Fibroblast of skin of right biceps (primary cell): ENCODE measurements at places on chromosomes 13 and 19.

DNA sequence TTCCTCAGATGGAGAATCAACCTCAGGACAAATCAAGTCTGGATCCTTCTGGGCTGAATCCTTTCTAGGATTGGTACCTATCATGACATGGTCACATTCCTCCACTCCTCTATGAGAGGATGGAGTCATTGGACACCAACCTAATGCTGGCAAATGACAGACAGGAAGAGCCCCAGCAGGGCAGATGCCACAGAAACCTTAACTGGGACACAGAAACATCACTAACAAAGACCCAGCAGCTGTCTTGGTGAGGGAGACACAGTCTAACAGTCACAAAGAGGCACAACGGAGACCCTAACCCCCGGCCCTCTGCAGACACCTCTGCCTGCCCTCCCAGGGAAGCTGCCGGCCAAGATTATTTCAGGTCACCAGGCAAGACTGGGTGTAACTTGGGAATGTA is 2.1 kb downstream of the ANKRD27 start:
- DNase-seq = no peak

DNA sequence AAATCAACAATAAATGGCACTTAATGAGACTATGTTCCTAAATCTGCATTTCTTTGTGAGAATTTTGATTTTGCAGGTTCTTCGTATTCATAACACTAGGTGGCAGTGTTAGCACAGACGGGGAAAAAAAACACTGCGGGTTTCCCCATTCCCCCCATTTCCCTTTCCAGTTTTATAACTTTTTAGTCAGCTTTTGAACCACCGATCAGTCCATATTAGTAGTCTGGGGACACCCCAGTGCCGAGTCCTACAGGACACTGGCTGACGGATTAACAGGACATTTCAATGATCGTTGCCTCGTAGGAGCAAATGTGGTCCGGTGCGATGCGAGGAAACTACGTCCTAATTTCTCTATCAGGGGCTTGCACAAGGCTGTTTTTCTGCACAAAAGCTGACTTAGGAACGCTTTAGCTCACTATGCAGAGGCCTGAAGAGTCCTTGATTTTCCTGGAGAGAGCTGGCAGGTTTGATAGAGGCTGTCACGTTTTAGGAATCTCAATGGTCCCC is 234.3 kb downstream of the LMO7 start:
- peak; percentile 22 for DNase-seq

DNA sequence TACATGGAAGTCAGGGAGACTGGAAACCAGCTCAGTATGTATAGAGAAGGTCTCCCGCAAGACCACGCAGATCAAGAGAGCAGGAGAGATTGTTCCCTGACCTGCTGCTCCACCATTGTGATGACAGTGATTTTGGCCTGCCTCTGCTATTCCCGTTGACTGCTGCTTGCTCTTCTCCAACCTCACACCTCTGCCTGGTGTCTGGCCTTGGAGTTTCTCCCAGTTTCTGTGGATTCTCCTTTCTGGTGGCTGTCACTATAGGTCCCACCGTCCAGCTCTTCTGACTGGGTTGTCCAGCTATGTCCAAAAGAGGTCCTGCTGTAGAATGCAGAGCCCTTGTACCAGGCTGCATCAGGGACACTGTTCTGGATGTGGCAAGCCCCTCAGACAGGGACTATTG is 171.7 kb downstream of the DNAJC15 start:
- DNase-seq = no peak

GRCh38 chr13:29509999-29510589 is 85.4 kb downstream of the SLC7A1 start:
- DNase-seq = peak; percentile 64

DNA sequence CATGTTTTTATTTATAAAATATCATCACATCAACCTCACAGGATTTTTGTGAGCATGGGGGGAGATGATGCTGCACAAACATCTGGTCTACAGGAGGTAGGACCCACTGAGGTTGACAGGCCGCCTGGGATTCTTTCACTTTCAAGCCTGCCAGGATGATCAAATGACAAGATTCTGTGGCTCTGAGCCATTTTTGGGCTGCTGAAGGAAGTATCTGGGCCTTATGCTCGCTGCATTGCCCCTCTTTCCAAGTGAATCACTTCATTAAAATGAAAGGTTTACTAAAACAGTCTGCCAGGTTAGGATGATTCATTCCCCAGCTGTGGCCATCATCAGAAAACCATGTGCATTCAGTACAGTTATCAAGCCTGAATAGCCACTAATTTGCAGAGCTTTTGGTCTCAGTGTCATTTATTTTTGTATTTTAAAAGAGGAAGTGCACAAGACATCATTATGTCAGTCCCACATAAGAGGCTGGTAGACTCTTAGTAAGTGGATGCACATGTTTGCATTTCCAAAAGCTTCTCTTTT is 34.4 kb downstream of the STARD13 start:
- DNase-seq = peak; percentile 98

GRCh38 chr13:112819816-112820215 is 130.0 kb downstream of the ATP11A start:
- DNase-seq = no peak

DNA sequence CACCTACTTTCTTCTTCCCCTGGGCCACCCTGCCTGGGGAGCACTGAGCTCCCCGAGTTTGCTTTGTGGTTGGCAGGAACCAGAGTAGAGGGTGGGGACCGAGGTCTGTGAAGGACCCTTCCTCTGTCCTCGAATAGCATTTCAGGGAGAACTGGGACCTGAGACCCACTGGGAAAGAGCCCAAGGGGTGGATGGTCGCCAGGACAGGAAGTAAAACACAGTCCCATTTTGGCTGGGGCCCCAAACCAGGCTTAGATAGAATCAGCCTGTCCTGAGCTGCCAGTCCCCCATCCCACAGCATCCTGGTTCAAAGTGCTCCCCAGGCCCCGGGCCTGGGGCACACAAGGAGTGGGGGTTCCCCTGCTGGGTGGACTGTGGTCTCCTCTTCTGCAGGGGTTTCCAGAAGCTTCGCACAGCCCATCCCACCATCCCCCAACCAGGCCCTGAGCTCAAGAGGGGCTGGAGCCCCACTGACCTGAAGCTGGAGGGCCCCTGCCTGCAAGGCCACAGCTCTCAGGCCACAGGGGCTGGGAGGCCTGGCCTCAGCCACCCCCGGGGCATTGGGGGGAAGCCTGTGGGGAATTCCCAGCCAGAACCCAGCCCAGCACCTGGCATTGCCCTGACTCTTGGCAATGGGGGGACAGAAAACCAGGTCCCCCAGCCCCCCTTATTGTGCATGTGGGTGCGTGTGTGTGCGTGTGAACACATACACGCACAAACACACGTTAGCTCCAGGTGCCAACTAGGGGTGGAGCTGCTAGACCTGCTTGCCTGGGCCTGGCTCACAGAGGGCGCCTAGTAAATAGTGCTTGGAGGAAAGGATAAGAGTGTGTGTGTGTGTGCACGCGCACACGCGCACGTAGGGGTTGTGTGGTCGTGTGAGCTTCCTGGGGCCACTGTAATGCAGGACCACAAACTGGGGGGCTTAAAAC is 995 bp upstream of the MKNK2 start:
- no peak for DNase-seq

GRCh38 chr19:56547535-56547934 is 8.8 kb downstream of the ZFP28 start:
- DNase-seq = no peak

DNA sequence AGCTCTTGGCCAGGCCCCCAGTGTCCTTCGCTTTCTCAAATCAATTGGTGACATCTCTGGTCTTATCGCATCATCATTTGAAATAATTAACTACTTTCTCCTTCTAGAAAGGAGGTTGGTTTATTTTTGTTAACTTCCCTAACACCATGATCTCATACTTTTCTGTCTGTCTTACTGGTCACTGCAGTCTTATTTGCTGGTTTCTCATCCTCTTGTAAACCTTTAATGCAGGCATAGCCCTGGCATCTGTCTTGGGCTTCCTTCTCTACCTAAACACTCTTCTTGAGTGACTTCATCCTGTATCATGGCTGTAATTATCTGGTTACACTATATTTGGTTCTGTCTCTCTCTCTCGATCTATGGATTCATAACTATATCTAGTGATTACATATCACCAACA is 152.8 kb downstream of the CYSLTR2 start:
- no peak for DNase-seq

- no peak for DNase-seq
These were observed 117.7 kb downstream of the KCNRG start for GRCh38 chr13:50132904-50133357.

- no peak for DNase-seq
These were observed 27.2 kb downstream of the MYH14 start for GRCh38 chr19:50230379-50231351.

GRCh38 chr19:42229855-42230351 is 9.8 kb downstream of the ZNF526 start:
- DNase-seq = no peak
